RWPE1 (cell line): ENCODE measurements at places on chromosomes 5 and 9.

GRCh38 chr5:174251305-174252000, 205.9 kb downstream of the NSG2 start:
- no peak for DNase-seq

DNA sequence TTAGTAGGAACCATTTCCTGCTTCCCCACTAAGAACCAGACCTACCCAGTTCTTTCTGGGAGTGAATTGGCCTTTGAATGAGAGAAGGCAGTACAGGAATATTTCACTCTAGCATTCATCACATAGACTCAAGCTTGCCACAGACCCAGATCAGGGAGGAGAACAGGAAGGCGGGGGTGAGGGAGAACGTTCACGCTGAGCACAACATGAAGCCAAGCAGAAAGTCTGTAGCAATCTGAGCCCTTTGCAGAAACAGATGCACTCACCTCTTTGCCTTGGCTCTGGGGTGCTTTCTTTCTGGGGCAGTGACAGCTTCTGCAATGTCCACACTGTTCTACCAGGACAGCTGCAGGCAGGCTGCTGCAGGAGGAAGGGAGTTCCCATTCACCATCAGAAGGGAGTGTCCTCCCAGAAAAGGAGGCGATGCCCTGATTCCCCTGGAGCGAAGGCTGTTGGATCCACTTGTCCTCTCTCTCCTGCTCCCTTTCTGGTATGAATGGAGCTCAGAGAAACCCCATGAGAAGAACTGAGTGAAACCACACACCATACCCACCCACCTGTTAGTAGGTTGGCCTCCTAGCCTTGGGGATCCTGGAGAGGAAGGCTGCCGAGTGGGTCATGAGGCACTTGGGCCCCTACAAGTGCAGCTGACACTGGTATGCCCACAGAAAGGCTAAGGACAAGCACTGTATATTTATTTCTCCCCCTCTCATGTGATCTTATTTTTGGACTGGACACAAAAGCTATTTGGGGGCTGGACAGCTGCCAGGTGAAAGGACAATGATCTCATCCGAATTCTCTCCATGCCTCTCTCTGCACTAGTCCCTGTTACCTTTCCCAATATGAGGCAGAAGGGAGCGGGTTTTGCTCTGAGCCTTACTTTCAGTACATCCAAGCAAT, 11.7 kb upstream of the FGF1 start:
- no peak for DNase-seq

DNA sequence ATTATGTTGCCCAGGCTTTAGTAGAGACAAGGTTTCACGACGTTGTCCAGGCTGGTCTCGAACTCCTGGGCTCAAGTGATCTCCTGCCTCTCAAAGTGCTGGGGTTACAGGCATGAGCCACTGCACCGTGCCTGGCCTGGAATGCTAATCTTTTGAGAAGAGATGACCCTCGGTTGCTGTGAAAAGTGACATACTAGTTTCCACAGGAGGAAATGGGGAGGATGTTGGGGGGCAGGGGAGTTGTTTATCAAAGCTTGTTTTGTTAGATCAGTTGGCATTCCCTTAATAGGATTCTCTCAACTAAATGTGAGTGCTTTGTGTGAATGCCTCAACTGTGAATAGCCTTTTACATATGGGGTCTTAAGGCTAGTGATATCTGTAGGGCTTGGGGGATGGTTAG, 16.4 kb upstream of the MATR3 start:
- DNase-seq: no peak

GRCh38 chr5:1936413-1936812, 53.7 kb upstream of the IRX4 start:
- peak; percentile 96 for DNase-seq

GRCh38 chr5:100901821-100902341, 1.2 kb downstream of the ST8SIA4 start:
- DNase-seq: no peak

- DNase-seq: no peak
Observed at GRCh38 chr9:131610231-131610761, 65.0 kb downstream of the PRRT1B start.

- DNase-seq: no peak
Observed at GRCh38 chr5:132087176-132087575, 13.6 kb downstream of the CSF2 start.

- DNase-seq: no peak
Observed at GRCh38 chr9:127176631-127177030, 54.2 kb upstream of the ANGPTL2 start.

GRCh38 chr5:102819634-102820033, 64.5 kb downstream of the PAM start:
- DNase-seq: no peak

GRCh38 chr9:88713010-88713409, 178.0 kb downstream of the NXNL2 start:
- no peak for DNase-seq
